ENCODE measurements at places on chromosomes 2 and 18.

DNA sequence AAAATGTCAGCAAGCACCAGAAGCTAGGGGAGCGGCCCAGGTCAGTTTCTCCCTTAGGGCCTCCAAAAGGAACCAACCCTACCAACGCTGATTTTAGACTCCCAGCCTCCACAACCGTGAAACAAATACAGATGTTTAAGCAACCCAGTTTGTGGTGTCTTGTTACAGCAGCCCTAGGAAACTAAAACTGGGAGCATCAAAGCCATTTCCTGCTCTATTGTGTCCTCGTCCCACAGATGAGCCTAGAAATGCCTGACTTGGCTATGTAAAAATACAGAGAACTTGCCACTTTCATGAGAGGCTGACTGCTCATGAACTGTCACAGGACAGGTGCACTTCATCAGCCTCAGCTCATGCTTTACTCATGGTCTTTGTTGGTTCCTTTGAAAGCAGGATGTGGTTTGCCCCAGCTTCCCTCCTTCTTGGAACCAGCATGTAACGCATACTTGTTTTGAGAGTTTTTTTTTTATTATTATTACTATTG is 97.6 kb upstream of the SLC39A10 start:
- DNase-seq = peak; percentile 81

DNA sequence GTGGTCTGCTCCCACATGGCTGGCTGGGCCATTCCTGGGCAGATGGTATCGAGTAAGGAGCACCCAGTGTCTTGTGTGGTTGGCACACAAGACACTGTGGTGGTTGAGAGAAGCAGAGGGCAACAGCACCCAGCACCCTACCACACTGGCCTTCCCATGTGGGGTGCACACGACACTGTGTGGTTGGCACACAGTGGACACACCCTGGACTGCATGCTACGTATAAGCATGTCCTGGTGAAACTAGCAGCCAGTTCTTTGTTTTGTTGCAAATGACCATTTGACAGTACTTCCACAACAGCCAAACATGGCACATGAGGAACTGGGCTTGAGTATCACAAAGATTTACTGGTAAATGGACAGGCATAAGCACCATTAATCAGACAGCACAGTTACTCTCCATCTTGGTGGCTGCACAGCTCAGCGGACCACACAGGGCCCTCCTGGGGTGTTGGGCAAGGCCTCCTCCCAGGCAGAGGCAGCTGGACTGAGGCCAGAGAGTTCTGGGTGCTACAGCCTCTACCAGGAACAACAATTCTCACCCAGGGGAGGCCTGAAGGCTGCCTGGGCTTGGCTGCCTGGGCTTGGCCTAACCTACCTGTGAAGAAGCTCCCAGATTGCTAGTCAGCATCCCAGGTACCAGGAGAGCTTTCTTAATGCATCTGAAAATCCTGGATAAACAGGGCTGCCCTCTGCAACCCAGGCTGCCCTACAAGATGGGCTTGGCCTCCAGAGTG is 59.3 kb upstream of the ALPP start:
- DNase-seq = no peak

DNA sequence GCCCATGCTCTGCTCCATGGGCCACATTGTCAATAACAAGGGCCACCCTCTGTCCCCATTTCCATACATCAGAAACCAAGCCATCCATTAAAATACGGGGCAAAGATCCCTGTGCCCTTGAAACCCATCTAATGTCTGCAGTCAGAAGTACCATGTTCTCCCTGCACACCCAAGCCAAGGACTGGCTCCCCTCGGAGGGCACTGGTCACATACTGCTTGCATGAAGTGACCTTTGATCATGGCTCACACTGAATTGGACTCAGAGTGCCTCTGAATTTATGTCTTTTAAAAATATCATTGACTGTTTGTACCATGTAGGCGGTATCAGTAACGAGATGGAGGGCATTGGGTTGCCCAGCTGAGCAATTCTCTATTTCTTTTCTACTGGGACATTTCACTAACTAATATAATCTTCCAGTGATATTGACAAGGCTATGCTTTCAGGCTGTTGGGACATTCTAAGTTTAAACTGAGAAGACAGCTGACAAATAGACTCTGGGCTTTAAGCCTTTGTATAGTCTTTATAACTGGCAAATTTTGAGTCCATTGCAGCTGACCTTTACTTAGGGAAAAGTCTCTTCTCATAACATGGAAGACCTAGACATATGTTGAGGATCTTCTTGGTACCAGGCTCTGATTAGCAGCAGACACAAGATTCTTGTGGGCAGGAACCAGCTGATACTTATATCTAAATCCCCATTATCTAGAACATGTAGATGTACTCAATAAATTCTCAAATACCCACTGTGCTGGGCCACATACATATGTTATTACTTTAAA is 214.3 kb downstream of the MYCN start:
- no peak for DNase-seq

GRCh38 chr2:61759005-61759404 is 94.9 kb downstream of the FAM161A start:
- no peak for DNase-seq

- no peak for DNase-seq
Observed at GRCh38 chr2:3491716-3492474, 27.4 kb downstream of the ADI1 start.

DNA sequence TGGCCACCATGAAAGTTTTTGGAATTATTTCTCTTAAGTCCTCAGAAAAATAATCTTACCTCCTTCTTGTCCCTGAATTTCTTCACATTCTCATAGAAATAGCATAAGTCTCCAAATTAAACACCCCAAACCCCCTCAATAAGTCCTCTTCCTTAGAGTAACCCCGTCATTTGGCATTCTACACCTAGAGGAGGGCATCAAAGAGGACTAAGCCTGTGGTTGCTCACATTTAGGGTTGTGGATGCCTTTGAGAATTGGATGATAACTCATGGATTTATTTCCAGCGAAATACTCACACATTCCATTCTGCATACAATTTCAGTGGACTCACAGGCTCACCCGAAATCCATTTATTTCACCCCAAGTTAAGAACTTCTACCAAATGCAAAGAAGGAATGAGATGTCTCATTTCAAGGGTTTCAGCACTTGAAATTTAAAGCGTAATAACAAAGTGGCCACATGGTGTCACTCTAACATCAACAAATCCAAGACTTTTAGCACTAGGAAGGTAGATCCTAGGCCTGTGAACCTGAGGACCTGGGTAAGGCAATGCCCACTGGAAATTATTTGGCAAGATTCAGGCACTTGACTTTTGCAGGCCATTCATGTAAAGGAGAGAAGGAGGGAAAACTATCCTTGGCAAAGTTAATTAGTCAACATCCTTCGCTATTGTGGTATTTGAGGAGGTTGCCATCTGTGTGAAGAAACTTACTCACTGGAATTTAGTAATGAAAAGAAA is 24.6 kb downstream of the DYTN start:
- peak; percentile 0 for DNase-seq

- no peak for DNase-seq
Observed at GRCh38 chr2:232588680-232589585, 38.4 kb downstream of the EIF4E2 start.

- no peak for DNase-seq
Observed at GRCh38 chr2:230650585-230651137, 62.0 kb upstream of the CAB39 start.

DNA sequence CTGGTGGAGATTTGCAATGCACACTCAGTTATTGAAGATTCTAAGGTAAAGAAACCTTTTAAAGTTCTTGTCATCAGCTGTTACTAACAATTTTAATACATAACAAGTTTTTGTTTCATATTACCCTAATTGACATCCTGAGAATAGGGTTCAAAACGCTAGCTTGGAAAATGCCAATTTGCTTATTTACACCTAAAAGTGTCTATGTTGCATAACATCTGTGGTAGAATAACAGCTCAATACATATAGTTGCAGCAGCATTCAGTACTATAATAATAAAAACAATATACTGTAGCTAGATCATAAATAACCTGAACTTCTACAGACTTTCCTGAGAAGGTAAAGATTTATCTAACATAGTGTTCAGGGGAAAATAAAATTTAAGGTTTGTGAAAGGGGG is 219.0 kb downstream of the OSR1 start:
- no peak for DNase-seq

GRCh38 chr2:180625006-180625844 is 355.2 kb upstream of the UBE2E3 start:
- DNase-seq = no peak

- no peak for DNase-seq
Observed at GRCh38 chr2:98471402-98472131, 26.9 kb downstream of the INPP4A start.

DNA sequence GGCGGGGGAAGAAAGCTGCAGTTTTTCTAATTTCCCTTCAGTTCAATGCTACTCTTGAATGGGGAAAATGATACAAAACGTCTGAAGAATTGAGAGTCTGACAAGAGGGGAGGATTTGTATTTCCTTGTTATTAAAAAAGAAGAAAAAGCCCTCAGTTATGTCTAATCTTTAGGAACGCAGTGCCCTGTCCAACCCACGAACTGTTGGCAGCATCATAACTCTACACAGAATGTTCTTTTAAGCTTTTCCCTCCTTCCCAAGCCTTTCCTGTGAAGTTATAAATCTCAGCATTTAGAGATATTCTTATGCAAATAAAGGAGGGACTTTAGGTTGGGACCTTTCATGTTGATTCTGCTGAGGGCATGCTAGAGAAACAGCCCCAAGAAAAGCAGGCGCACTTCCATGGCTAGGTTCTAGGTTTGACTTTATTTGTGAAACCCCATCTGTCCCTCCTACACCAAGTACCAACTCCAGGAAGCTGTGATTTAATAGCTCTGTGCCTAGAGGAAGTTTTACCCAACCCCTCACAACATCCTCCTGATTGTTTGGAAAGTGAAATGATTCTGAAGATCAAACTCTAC is 288.6 kb downstream of the SETBP1 start:
- no peak for DNase-seq

GRCh38 chr2:223316342-223316741 is 264.4 kb downstream of the KCNE4 start:
- no peak for DNase-seq

- DNase-seq = no peak
Observed at GRCh38 chr18:45666006-45666405, 50.7 kb downstream of the SLC14A2 start.

DNA sequence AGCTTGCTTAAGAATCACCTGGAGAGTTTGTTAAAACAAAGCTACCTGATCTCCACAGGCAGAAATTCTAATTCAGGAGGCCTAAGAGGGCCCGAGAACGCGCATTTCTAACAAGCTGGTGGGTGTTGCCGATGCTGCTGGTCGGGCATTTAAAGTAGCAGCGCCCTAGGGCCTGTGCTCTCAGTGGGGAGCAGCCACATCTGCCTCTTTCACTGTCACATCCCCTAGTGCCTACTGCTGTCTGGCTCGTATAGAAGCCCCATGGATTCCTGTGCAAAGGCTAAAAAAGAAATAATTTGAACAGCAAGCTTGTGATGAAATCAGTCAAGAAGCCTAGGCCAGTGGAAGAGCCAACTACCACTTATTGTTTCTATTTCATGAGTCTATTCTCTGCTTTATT is 126.7 kb upstream of the SMIM21 start:
- DNase-seq = no peak

- no peak for DNase-seq
Observed at GRCh38 chr2:234204480-234204879, 154.0 kb downstream of the SPP2 start.

GRCh38 chr18:25229920-25230319 is 122.0 kb downstream of the ZNF521 start:
- no peak for DNase-seq

DNA sequence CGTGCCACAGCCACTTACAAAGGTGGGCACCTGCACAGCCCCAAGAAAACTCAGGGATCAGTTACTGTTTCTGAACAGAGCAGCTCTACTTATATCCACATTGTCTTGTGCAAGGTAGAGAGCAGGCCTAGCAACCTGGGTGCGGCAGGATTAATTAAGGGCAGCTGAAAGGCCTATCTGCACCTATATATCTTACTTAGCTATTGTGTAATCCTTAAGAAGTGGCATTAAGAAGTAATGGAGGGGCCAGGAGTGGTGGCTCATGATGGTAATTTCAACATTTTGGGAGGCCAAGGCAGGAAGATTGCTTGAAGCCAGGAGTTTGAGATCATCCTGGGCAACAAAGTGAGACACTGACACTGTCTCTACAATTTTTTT is 12.8 kb upstream of the ARL5A start:
- no peak for DNase-seq

GRCh38 chr2:197513915-197514314 is 2.0 kb upstream of the MOB4 start:
- no peak for DNase-seq

DNA sequence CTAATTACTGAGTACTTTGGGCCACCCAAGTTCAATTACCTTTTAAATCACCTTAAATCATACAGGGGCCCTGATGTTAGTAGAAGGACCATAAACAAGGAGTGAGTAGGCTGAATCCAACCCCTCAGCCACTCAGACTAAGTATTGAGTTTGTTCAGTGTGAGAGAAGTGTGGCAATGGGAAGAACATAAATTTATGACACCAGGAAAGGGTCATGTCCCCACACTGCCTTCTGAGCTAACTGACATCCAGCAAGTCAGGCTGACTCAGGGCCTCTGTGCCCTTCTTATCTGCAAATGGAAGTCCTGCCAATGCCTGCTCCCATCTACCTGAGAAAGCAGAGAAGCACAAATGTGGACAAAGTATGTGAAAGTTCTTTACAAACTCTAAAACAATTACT is 12.9 kb downstream of the PLEKHM3 start:
- DNase-seq = no peak

DNA sequence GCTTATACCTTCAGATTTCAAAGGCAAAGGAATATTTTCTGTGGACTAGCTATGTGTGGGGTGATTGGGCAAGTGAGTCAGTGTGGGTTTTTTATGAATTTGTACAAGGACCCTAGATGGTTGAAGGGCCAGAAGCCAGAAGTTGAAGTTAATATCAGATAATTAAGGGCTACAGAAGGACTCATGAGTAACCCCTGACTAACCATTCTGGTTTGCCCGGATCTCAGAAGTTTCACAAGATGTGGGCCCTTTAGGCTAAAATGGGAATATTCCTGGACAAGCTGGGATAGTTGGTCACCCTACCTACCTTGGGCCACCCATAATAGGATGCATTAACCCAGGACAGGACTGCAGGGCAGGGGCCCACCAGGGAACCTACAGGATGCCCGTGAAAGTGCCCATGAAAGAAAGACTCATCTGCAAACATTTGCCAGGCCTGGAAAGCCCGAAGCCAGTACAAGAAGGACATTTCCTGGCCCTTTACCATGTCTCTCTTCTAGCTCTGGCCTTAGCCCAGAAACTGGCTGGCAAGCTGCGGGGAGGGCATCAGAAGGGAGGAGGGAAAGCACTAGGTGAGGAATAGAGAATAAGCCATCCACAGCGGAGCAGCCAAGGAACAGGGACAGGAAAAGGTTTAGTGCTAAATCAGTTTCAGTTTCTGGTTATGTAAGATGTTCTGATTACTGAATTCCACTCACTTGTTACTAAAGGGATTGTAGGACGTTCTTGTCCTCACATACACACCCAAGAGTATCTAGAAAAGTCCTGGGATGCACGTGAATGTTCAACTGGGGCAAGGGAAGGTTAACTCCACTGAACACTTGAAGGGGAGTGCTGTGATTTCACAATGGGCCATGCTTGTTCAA is 33.6 kb downstream of the GCG start:
- no peak for DNase-seq

DNA sequence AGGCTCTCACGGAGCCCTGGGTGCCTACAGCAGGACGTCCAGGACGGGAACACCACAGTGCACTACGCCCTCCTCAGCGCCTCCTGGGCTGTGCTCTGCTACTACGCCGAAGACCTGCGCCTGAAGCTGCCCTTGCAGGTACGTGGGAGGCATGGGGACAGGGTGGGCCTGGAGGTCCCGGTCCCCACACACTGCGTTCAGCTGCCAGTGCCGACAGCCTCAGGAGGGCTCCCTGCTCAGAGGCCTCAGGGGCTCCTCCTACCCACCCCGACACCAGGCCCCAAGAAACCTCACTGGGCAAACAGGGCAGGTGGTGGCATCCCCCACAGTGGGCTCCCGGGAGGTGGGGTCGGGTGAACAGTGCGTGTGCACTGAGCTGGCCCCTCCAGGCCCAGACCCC is 10.8 kb downstream of the ANO7 start:
- no peak for DNase-seq

Measured in T follicular helper cell (primary cell).